ENCODE measurements at places on chromosomes 5 and 9. TPM values are rescaled to one million over a fixed set of nuclear protein-coding genes. Genes with fewer than 3 reads are reported as not detected.

Gene BTNL8
- not detected for total RNA-seq

Gene TMOD1
- total RNA-seq = 0.35 TPM

Gene LSM11
- total RNA-seq = 4.8 TPM

DNA sequence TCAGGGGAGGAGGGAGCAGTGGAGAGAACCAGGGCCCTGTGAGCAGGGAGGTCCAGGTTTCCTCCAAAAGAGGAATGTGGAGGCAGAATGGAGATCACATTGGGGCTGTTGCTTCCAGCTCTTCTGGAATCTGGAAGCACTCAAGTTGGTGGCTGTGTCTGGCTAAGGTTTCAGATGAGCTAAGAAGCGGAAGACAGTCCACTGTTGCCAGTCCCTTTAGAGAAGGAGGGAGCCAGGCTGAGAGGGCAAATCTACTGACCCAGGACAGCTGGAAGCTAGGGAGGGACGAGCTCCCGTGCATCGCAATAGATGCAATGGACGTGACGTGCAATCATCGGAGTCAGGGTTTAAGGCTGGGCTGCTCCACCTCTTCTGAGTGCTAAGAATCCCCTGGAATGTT is 71.2 kb downstream of the TENT4A start:
- no peak for DNase-seq

DNA sequence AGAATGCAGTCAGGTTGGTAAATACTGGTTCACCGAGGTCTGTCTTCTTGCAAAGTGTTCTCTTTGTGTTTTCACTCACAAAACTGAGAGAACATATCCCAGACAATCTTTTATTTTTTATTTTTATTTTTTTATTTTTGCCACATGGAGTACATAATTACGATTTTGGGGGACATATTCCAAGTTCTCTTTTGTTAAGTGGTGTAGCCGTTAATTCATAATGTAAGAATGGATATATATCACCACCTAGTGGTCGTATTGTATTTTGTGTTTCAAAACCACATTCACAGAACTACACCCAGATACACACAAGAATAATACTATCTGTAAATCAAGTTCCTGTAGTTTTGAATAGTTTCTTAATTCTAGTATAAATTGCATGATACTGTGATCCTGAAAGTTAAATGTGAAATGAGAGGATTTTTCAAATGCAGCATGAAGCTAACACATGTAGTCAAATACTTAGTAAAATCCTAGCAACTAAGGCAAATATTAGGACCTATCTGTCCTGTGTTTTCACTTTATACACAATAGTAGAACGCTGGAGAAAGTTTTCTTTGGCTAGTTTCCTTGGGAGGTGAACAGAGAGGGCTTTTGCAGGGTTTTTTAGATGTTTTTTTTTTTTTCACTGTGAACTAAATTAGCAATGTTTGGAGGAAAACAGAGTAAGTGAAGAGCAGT is 92.7 kb downstream of the VCAN start:
- DNase-seq = no peak

GRCh38 chr5:37166197-37166596 is 83.0 kb downstream of the CPLANE1 start:
- DNase-seq = no peak

GRCh38 chr9:136709454-136710109 is 2.8 kb upstream of the DIPK1B start:
- no peak for DNase-seq

- no peak for DNase-seq
Observed at GRCh38 chr9:106885451-106885850, 22.5 kb downstream of the ZNF462 start.

DNA sequence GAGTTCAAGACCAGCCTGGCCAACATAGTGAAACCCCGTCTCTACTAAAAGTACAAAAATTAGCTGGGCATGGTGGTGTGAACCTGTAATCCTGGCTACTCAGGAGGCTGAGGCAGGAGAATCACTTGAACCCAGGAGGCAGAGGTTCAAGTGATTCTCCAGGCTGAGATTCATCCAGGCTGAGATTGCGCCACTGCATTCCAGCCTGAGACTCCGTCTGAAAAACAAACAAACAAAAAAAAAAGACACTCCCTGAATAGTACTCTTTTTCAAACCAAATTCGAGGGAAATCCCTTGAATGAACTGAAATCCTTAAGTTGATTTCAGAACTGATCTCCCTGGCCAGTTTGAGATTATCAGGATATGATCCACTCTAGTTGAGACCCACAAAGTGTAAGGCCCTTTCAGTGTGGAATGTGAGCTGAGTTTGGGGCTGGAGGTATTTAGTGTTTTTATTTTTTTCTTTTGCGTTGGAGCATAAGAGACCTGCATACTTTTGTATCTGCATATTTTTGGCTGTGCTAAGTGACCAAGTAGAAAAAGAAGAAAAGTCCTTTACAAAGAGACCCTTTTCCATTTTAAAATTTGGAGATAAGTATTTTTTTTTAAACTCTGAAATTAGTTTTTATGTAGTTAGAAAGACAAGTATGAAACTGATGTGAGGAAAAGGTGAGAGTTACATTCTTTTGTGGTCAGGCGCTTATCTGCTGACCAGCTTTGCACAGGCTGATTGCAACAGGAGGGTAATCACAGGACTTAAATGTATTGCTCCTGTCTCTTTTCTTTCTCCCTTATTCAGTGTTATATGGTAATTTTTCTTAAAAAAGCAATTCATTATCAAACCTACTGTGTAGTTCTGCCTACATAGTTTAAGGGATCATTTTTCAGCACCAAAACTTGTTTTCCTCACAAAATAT is 42.9 kb downstream of the TMEFF1 start:
- DNase-seq = no peak

- no peak for DNase-seq
Observed at GRCh38 chr5:65068410-65068809, 299.7 kb downstream of the CWC27 start.

DNA sequence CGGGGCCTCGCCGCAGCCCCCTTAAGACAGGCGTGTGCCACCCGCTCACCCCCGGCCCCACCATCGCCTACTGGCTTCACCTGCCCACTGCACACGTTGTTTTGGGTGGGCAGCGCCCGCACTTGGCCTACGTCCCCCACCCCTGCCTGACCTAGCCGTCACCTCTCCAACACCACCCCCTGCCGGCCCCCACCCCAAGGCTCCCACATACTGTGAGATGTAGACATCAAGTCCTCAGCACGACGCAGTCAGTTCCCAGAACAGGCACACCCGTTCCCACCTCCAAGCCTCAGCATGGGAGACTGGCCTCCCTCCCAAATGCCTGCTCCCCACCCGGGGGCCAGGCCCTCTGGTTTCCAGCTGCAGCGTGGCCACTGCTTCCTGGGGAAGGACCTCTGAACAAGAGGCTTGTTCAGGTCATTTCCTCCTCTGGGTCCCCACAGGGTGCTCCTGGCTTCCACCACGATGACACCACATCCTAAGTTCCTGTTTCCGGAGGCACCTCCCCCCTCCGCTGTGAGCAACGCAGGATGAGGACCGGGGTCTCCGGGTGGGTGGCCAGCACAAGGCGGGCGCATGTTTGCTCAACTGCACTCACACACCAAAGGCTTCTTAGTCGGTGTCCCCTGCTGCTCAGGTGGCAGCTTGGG is 11.3 kb downstream of the DBN1 start:
- no peak for DNase-seq

DNA sequence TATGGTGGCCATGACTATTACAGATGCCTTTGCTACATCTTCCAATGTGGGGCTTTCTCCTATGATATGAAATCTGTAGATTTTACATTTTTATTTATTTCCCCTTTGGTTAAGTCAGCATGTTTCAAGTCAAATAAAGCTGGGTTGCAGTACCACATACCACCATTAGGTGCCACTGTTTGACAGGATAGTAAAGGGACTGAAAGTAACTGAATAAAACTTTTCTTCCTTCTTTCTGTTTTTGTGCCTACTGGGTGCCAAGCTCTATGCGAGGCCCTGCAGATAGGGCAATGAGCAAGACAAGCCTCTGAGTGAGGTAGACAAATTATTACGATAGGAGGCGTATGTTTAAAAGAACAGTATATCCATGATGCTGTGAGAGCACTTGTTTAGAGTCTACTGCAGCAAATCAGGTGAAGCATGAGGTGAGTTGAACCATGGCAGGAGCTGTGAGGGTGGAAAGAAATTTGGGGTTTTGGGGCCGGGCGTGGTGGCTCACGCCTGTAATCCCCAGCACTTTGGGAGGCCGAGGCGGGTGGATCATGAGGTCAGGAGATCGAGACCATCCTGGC is 64.8 kb downstream of the GDNF start:
- DNase-seq = peak; percentile 32

DNA sequence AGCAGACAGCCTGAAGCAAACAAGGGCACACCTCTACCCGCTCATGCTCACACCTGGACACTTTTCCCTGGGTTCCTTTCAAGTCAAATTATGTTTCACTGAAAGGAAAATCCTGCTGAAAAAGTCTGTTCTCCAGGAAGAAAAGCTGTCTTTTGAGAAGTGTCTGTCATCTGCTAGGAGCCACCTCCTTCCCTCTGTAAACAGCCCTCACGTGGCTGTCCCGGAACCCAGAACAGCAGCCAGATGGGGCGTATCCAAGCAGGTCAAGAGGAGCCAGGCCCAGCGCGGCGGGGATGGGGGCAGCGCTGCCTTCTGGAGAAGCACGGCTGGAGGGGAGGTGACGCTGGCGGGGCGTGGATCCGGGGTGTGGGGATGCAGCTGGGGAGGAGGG is at the start of gene PNPLA7:
Gene PNPLA7 (minus strand): TSS at position 172 of the 391 bp plus-strand sequence. CDS start 205 bp downstream, outside the sequence.
- DNase-seq = peak; percentile 74

Data from activated CD4-positive, alpha-beta T cell treated with anti-CD3 and anti-CD28 coated beads, Interleukin-2, amount 10 ng/mL, durations not matched to agents 7 days and 5 days (primary cell).